ENCODE measurements at places on chromosomes 12 and 14.

- no peak for DNase-seq
These were observed 680.9 kb upstream of the TBX3 start for GRCh38 chr12:115364921-115365320.

GRCh38 chr12:94634717-94635116 is 15.6 kb downstream of the TMCC3 start:
- DNase-seq, result no peak

- DNase-seq, result no peak
These were observed 6.6 kb downstream of the CAPRIN2 start for GRCh38 chr12:30748147-30748546.

GRCh38 chr14:51094282-51094821 is 553 bp downstream of the TRIM9 start:
- peak; percentile 33 for DNase-seq

- DNase-seq, result no peak
These were observed 171.9 kb downstream of the EMP1 start for GRCh38 chr12:13368431-13368830.
